Small intestine (tissue), 16 donors: ENCODE measurements at places on chromosomes 7 and 10.

DNA sequence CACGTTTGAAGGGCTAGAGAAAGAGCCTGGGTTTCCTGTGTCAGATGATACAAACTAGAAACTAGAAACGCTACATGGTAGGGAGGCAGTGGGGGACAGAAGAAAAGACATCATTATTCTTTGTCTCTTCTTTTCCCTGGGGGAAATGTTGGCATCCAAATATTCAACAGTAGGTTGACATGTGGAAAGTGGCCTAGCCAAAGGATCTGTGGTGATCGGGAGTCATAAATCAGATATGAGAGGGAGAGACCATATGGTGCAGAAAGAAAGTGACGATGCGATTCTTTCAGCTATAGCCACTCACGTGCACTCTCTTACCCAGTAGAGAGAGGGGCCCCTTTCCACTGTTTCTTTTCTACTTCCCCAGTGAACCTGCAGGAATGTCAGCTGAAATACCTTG lies 964.7 kb downstream of the LRMDA start:
- H3K36me3 ChIP-seq: no peaks in the 10 kb centered on the region
- H3K4me3 ChIP-seq: no peak overlapping the region
- no peak overlapping the region for H3K27ac ChIP-seq
- no peaks in the 10 kb centered on the region for H3K4me1 ChIP-seq

GRCh38 chr10:48796713-48797245 lies 112.1 kb downstream of the WDFY4 start:
- no peak overlapping the region for H3K4me3 ChIP-seq
- H3K27me3 ChIP-seq: no peaks in the 10 kb centered on the region
- H3K4me1 ChIP-seq: no peaks in the 10 kb centered on the region

DNA sequence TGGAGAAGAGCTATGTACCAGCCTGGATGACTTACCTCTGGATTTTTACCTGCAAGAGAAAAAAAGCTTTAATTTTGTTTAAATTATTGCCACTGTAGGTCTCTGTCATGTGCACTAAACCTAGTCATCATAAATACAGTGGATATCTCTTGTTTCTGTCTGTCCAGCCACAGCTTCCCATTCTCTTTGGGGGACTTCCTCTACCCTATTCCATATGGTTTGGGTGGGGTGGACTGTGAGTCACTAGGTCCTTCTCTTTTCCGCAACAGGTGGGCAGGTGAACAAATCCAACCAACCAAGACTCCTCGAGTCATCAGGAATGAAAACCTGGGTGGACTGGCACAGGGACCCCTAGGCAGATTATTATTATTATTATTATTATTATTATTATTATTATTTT lies 87.3 kb upstream of the CYTH3 start:
- peaks cover 12% of the 10 kb centered on the region for H3K4me1 ChIP-seq
- no peak for DNase-seq
- H3K4me3 ChIP-seq: no peak overlapping the region
- H3K27ac ChIP-seq: no peak overlapping the region

DNA sequence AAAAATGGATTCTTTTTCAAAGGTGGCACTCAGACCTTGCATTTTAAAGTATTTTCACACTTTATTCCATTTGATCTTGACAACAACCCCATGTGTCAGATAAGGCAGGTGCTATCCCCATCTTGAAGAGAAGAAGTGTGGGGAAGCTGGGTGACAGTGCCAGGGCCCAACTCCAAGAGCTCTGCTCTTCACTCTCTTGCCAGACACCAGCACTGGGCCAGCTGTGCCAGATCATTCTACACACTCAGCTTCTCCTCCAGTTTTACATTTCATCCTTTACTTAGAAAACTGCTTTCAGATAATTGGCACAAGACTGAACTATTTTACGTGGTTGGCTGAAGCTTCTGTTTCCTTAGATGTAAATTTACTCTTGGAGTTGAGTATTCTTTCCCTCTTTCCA lies 64.4 kb downstream of the ENO4 start:
- H3K27ac ChIP-seq: no peak overlapping the region
- H3K4me1 ChIP-seq: no peaks in the 10 kb centered on the region
- H3K27me3 ChIP-seq: no peaks in the 10 kb centered on the region
- no peak overlapping the region for H3K4me3 ChIP-seq
- DNase-seq: no peak

DNA sequence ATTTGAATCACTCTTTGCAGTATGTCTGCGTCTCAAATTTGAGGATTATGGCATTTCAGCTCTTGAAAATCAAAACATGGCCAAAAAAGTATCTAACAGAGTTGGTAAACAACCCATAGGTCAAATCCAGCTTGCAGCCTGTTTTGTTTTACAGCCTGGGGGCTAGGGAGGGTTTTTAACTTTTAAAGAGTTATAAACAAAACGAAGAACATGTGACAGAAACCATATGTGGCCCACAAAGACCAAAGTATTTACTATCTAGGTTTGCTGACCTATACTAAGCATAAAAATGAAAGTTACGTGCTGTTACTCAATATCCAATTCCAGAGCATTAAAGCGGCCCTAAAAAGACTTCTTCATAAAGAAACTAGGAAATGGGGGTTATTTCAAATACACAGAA lies 55.5 kb upstream of the STARD3NL start:
- no peaks in the 10 kb centered on the region for H3K36me3 ChIP-seq
- DNase-seq: no peak
- no peak overlapping the region for H3K27ac ChIP-seq
- no peak overlapping the region for H3K4me3 ChIP-seq
- H3K27me3 ChIP-seq: no peaks in the 10 kb centered on the region

GRCh38 chr10:61900829-61901792 lies at the start of gene ARID5B:
ARID5B (plus strand) TSS chr10:61901699; CDS start chr10:61901710, 11 bp downstream.
- peak within 1 kb of the TSS; percentile 93 for H3K4me3 ChIP-seq
- peak; percentile 72 for DNase-seq
- no peaks in the 10 kb centered on the region for H3K36me3 ChIP-seq
- H3K27me3 ChIP-seq: no peaks in the 10 kb centered on the region

DNA sequence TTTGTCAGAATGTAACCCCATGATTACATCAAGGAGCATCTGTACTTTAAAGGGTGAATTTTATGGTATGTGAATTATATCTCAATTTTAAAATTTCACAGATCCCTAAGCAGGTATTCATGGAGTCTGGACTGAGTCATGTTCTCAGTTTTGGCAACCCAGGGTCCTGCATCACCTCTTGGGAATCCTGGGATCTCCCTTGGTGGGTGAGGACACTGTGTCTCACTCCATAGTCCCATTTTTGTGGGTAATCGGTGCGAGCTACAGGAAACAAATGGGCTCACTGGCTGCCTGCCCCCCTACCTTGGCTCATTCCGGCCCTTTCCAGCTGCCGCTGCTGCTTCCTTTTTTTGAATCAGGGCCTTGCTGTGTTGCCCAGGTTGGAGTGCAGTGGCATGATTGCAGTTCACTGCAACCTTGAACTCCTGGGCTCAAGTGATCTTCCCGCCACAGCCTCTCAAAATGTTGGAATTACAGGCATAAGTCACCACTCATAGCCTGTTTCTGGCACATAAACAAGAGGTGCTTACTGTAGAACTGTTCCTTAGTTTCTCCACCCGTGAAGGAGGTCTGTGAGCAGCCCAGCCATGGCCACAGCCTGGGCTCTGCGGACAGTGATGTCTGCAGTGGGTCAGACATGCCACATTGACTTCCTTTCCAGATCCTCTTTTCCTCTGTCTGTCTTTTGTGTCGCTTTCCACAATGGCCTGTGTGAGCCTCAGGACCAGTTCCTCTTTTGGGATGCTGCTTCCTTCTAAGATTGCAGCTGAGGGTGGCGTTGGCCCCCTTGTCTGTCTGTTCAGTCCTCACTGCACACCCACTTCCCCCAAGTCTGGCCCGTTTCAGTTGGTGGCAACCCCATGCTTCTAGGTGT lies 14.5 kb downstream of the PALD1 start:
- no peak overlapping the region for H3K4me3 ChIP-seq
- no peak for DNase-seq
- H3K27ac ChIP-seq: no peak overlapping the region

DNA sequence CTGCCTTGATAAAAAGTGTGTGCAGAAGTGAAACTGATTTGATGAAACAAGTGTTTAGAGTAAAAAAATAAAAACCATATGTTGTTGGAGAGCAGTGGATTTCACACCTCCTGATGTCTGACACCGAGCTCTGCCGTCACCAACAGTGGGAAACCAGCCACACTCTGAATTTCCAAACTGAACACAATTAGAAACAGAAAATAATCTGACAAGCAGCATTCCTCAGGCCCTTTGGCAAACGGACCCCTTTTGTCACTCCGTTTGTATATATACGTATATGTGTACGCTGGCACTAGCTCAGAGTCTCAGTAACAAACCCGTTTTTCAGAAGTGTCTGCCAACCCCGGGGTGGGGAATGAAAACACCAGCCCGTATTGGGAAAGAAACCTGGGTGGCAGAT lies 32.4 kb downstream of the TACC2 start:
- H3K27ac ChIP-seq: no peak overlapping the region
- DNase-seq: peak; percentile 27
- H3K36me3 ChIP-seq: no peaks in the 10 kb centered on the region
- peaks cover 18% of the 10 kb centered on the region for H3K4me1 ChIP-seq

DNA sequence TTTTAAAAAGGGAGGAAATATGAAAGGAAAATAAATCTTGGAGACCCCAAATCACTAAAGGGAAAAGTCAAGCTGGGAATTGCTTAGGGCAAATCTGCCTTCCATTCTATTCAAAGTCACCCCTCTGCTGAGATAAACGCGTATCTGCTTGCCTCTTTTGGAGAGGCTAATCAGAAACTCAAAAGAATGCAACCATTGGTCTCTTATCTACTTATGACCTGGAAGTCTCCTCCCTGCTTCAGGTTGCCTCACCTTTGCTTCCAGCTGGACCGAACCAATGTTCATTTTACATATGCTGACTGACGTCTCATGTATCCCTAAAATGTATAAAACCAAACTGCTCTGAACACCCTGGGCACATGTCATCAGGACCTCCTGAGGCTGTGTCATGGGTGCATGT lies 14.7 kb downstream of the ATAD1 start:
- H3K27ac ChIP-seq: no peak overlapping the region
- no peaks in the 10 kb centered on the region for H3K27me3 ChIP-seq
- H3K4me3 ChIP-seq: no peak overlapping the region
- no peak for DNase-seq
- peaks cover 8% of the 10 kb centered on the region for H3K36me3 ChIP-seq
- H3K4me1 ChIP-seq: no peaks in the 10 kb centered on the region

DNA sequence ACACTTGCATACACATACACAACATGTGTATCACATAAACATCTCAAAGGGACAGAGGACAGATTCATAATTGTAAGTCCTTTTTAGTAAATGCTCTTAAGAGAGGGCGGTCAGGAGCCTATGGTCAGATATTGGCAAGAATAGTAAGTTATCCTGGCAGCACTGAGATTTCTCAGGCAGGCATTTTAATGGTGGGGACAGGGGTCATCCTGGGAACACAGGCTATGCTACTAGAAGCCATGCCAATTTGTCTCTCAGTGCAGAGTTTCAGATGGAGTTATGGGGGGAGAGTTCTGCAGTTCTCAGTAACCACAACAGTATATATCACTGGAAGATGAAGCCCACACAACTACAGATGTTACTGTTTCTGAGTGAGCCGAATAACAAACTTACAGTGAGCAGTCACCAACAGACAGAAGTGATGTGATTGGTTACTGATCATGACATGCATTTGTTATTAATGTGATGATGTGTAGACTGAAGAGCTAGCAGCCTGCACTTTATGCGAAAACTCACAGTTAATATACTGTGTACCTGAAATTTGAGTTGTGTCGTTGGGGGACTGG lies 16.4 kb downstream of the ZNF487 start:
- DNase-seq: no peak
- H3K4me3 ChIP-seq: no peak overlapping the region
- no peaks in the 10 kb centered on the region for H3K27me3 ChIP-seq
- H3K4me1 ChIP-seq: no peaks in the 10 kb centered on the region
- no peaks in the 10 kb centered on the region for H3K36me3 ChIP-seq

DNA sequence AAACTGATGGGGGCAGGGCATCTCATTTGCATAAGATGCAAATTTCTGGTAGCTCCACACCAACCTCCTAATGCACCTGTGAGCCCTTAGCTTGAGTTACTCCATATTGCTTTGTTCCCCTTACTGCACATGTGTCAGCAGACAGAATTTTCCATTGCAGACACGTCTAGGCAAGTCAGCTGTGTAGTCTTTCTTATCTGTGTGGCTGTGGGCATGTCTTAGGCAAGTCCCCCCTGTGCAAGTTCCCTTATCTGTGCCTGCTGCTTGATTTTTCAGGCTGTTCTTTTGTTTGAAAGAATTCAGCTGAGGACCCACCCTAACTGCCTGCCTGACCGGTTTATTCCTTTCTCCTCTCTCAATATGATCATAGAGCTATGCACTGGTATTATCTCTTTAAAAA lies 28.5 kb upstream of the TRIM24 start:
- no peaks in the 10 kb centered on the region for H3K4me1 ChIP-seq
- no peaks in the 10 kb centered on the region for H3K27me3 ChIP-seq
- no peaks in the 10 kb centered on the region for H3K36me3 ChIP-seq

GRCh38 chr10:3166496-3167290 lies 5.9 kb downstream of the PITRM1 start:
- H3K27ac ChIP-seq: no peak overlapping the region
- peaks cover 63% of the 10 kb centered on the region for H3K36me3 ChIP-seq
- H3K4me3 ChIP-seq: no peak overlapping the region

DNA sequence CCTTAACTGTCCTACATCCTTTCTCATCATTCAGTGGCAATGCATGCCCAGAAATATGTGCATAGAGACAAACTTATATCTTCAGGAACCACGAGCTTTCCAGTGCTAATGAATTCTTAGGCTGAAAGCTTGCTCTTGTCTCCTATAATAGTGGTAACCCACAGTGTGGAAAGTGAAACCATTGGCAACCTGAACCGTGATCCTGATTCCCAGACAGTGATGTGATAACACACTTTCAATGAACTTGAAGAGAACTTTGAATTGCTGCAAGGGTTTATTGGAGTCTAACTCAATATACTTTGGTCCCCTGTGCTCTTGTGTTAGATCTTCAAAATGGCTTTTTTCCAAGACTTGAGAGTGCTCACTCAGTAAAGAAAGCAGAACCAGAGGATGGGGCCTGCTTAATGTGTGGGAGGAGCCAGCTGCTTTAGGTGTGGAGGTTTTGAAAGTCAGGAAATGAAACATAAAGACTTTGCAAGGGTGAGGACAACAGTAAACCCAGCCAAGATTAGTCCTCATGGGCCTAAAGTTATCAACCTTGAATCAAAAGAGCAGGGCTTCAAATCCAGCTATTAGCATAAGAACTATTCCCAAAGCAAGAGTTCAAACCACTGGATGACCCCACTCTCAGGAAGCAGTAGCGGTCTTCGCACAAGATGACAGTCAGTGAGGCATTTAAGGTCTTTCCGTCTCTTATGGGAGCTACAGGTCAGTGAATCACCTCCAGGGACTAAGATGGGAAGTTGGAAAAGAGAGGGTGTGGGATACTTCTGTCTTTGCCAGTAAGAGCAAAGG lies 332.4 kb upstream of the NRP1 start:
- peak; percentile 27 for DNase-seq
- H3K4me1 ChIP-seq: no peaks in the 10 kb centered on the region
- no peaks in the 10 kb centered on the region for H3K27me3 ChIP-seq
- no peak overlapping the region for H3K4me3 ChIP-seq

DNA sequence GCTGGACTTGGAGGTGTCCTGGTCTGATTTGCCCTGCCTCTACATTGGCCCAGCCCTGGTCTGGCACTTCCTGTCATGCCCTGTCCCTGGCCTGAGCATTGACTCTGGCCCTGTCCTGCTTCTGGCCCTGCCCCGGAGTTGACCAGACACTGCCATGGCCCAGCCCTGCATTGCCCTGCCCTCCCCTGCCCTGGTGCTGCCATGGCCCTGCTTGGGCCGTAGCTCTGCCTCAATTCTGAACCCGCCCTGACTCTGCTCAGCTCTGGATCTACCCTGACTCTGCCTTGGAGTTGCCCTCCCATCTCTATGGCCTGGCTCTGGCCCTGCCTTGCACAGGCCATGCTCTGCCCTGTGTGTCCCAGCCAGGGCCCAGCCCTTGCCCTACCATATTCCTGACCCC lies 647.1 kb downstream of the ZNF37A start:
- DNase-seq: no peak
- H3K27ac ChIP-seq: no peak overlapping the region
- H3K27me3 ChIP-seq: no peaks in the 10 kb centered on the region
- no peaks in the 10 kb centered on the region for H3K36me3 ChIP-seq
